G401 (cell line): ENCODE measurements at places on chromosomes 6 and 20.

- DNase-seq, result no peak
Observed at GRCh38 chr20:62844182-62844581, 17.4 kb downstream of the TCFL5 start.

GRCh38 chr6:11804701-11805100, 26.1 kb upstream of the ADTRP start:
- DNase-seq, result no peak

- DNase-seq, result no peak
Observed at GRCh38 chr20:48809673-48810072, 18.1 kb downstream of the PREX1 start.

- no peak for DNase-seq
Observed at GRCh38 chr6:77040568-77041195, 422.6 kb downstream of the HTR1B start.

DNA sequence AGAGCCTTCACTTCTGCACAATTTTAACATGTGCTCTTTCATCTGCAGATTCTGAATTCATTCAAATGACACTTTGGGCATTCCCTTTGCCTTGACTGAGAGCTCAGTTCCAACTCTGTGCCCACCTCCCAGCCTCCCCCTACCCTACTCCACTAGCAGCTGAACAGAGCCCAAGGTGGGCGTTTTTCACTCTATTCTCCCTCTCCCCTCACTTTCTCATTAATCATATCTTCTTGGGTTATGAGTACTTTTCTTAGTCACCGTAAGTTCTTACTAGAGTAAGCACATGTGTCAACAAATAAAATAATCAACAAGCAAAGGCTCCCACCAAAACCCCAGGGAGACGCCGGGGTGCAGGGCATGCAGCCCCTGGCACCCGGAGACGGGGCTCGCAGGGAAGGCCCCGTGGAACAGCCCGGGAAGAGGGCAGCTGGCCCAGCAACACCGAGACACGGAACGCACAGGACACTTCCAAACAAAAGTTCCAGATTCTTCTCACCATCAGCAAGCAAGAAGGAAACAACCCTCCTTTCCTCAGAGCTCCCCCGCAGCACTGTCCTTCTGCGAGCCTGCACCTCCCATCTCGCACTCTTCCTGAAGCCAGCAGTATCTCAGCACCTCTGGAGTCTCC, 34.1 kb downstream of the TAF4 start:
- no peak for DNase-seq
